ENCODE measurements at places on chromosomes 2 and 18. TPM values are rescaled to one million over a fixed set of nuclear protein-coding genes. Genes with fewer than 3 reads are reported as not detected.

- no peak overlapping the region for H3K4me3 ChIP-seq
- H3K27ac ChIP-seq: no peak overlapping the region
- H3K36me3 ChIP-seq: no peaks in the 10 kb centered on the region
- H3K4me1 ChIP-seq: no peaks in the 10 kb centered on the region
- H3K27me3 ChIP-seq: no peaks in the 10 kb centered on the region
Measured at GRCh38 chr2:168536925-168537466, 80.9 kb downstream of the CERS6 start.

Gene AMER3
- not detected for total RNA-seq

- no peaks in the 10 kb centered on the region for H3K4me1 ChIP-seq
- DNase-seq: no peak
- H3K27me3 ChIP-seq: no peaks in the 10 kb centered on the region
- no peaks in the 10 kb centered on the region for H3K36me3 ChIP-seq
- no peak overlapping the region for H3K4me3 ChIP-seq
Measured at GRCh38 chr2:24702800-24703199, 90.4 kb downstream of the PTRHD1 start.

Gene KLHL30
- total RNA-seq: 0.60 TPM

DNA sequence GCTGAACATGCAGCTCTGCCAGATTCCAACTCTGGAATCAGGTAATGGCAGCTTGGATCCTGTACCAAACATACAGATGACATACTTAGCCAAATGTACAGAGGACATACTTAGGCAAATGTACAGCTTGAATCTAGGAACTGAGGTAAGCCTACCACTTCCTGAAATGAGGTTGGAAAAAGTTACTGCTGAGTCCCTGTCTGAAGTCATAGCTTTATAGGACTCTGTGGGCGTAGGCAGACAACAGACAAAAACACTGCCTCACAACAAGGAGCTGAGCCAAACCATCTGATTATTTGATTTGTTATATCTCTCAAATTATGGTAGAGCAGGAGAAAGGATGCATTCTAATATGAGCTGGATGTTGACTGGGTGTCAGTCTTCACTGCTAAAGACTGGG lies 290.2 kb upstream of the TCF4 start:
- H3K4me1 ChIP-seq: peaks cover 4% of the 10 kb centered on the region
- no peak for DNase-seq
- H3K27ac ChIP-seq: no peak overlapping the region
- H3K4me3 ChIP-seq: no peak overlapping the region

Gene ALPP
- total RNA-seq: 21.6 TPM

- no peaks in the 10 kb centered on the region for H3K4me1 ChIP-seq
- no peaks in the 10 kb centered on the region for H3K36me3 ChIP-seq
- no peak overlapping the region for H3K27ac ChIP-seq
- DNase-seq: no peak
- no peaks in the 10 kb centered on the region for H3K27me3 ChIP-seq
Measured at GRCh38 chr2:196173505-196173904, 2.1 kb upstream of the STK17B start.

- DNase-seq: no peak
- H3K4me3 ChIP-seq: no peak overlapping the region
- H3K27ac ChIP-seq: no peak overlapping the region
- H3K36me3 ChIP-seq: no peaks in the 10 kb centered on the region
- H3K4me1 ChIP-seq: peaks cover 3% of the 10 kb centered on the region
Measured at GRCh38 chr18:9362869-9363268, 28.3 kb downstream of the TWSG1 start.

- no peak overlapping the region for H3K4me3 ChIP-seq
- no peak overlapping the region for H3K27ac ChIP-seq
Measured at GRCh38 chr2:172674034-172674967, 61.3 kb upstream of the RAPGEF4 start.

Gene ANKAR
- 23.2 TPM for total RNA-seq

Gene LBX2
- 0.22 TPM for total RNA-seq

DNA sequence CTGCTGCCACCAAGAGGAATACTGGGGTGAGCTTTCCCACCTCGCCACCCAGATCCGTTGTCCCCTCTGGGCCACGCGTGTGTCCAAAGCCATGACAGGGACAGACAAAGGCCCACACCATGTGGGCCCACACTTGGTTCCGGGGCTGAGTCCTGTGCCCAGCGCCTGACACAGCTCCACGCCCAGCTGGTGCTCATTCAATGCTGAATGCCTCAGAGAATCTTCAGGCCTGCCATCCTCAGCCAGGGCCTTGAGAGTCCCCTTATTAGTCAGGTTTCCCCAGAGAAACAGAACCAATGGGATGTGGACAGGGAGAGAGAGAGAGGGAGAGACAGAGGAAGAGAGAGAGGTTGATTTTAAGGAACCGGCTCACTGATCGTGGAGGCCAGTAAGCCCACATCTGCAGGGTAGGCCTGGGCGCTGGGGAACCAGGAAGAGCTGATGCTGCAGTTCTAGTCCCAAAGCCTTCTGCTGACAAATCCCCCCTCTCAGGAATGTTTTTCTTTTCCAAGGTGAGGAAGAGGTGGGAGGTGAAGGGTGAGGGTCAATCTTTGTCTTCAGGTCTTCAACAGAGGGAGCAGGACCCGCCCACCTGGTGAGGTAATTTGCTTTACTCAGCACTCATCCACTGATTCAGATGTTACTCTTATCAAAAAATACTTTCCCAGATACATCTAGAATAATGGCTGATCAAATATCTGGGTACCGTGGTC lies 10.2 kb upstream of the SPATA3 start:
- no peak for DNase-seq
- no peak overlapping the region for H3K27ac ChIP-seq
- H3K36me3 ChIP-seq: no peaks in the 10 kb centered on the region
- no peak overlapping the region for H3K4me3 ChIP-seq
- H3K27me3 ChIP-seq: no peaks in the 10 kb centered on the region

- H3K36me3 ChIP-seq: no peaks in the 10 kb centered on the region
- H3K4me1 ChIP-seq: no peaks in the 10 kb centered on the region
- no peak overlapping the region for H3K4me3 ChIP-seq
- H3K27ac ChIP-seq: no peak overlapping the region
- H3K27me3 ChIP-seq: no peaks in the 10 kb centered on the region
Measured at GRCh38 chr2:211391189-211391567, 834.8 kb downstream of the CPS1 start.

GRCh38 chr2:53576166-53576565 lies 191.4 kb upstream of the CHAC2 start:
- no peaks in the 10 kb centered on the region for H3K36me3 ChIP-seq
- H3K4me3 ChIP-seq: no peak overlapping the region
- no peak overlapping the region for H3K27ac ChIP-seq
- no peaks in the 10 kb centered on the region for H3K27me3 ChIP-seq
- no peak for DNase-seq

GRCh38 chr2:18106841-18107240 lies 228.4 kb downstream of the KCNS3 start:
- DNase-seq: no peak
- H3K27me3 ChIP-seq: no peaks in the 10 kb centered on the region
- no peaks in the 10 kb centered on the region for H3K36me3 ChIP-seq
- no peak overlapping the region for H3K4me3 ChIP-seq
- no peaks in the 10 kb centered on the region for H3K4me1 ChIP-seq
- no peak overlapping the region for H3K27ac ChIP-seq

Gene MFF
- 73.0 TPM for total RNA-seq

- no peak for DNase-seq
- no peak overlapping the region for H3K27ac ChIP-seq
- H3K36me3 ChIP-seq: no peaks in the 10 kb centered on the region
- no peaks in the 10 kb centered on the region for H3K4me1 ChIP-seq
- H3K27me3 ChIP-seq: no peaks in the 10 kb centered on the region
Measured at GRCh38 chr2:174691201-174691779, 73.0 kb downstream of the CHRNA1 start.

Gene USP14
- total RNA-seq: 20.1 TPM

Gene DSEL
- total RNA-seq: 10.3 TPM

Gene SMYD1
- 0.10 TPM for total RNA-seq

Gene DNER
- total RNA-seq: 1.1 TPM

Gene SLC38A11
- total RNA-seq: not detected

Gene CNDP1
- 0.15 TPM for total RNA-seq

DNA sequence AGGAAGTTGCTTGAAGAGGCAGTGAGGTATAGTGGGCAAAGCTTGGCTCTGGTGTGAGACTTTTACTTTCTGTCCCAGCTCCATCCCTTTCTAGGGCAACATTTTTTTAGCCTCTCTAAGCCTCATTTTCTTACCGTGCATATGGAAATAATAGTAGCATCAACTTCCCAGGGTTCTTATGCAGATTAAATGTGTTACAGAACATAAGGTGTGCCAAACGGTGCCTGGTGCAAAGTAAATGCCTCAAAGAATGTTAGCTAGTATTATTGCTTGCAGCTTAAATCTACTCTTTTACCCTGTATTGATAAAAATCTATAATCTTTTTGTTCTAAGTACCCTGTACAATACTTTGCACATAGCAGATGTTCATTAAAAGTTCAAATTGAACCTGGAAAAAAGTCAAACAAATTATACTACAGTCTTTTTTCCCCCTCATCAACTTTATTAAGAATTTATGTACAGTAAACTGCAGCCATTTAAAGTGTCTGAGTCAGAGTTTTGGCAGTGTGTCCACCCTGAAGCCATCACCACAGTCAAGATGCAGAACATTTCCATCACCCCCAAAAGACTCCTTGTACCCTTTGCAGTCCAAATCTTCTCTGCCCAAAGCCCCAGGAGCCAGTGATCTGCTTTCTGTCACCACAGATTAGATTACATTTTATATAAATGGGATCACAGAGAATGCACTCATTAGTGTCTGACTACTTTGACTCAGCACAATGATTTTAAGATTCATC lies 10.6 kb downstream of the MAPRE2 start:
- no peaks in the 10 kb centered on the region for H3K27me3 ChIP-seq
- H3K36me3 ChIP-seq: no peaks in the 10 kb centered on the region
- peaks cover 10% of the 10 kb centered on the region for H3K4me1 ChIP-seq
- H3K4me3 ChIP-seq: no peak overlapping the region

Gene RELCH
- total RNA-seq: 21.9 TPM

Gene CERKL
- total RNA-seq: 0.22 TPM

- DNase-seq: peak; percentile 38
- no peak overlapping the region for H3K4me3 ChIP-seq
- no peaks in the 10 kb centered on the region for H3K4me1 ChIP-seq
- H3K36me3 ChIP-seq: no peaks in the 10 kb centered on the region
- no peak overlapping the region for H3K27ac ChIP-seq
Measured at GRCh38 chr18:42053188-42053781, 98.3 kb downstream of the PIK3C3 start.

DNA sequence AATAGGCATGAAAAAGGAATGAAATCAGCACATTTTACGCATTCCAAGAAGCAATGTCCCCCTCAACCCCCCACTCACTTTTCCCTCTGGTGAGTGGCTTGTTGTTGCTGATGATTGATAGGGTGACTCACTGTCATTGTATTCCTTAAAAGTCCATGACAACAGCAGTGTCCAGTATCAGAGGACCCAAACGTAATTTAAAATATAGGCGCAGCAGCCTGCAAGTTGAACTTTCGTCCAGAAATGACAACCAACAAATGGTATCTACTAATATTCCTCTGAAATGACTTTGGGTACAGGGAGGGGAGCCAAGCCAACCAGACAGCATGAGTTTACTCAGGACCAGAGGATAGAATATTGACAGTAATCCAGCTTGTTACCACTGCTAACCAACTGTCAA lies 182.9 kb upstream of the SIX3 start:
- no peaks in the 10 kb centered on the region for H3K36me3 ChIP-seq
- peaks cover under 1% of the 10 kb centered on the region for H3K4me1 ChIP-seq
- no peak for DNase-seq
- H3K4me3 ChIP-seq: no peak overlapping the region

- DNase-seq: no peak
- H3K4me1 ChIP-seq: no peaks in the 10 kb centered on the region
- H3K36me3 ChIP-seq: no peaks in the 10 kb centered on the region
- H3K27ac ChIP-seq: no peak overlapping the region
- no peak overlapping the region for H3K4me3 ChIP-seq
- H3K27me3 ChIP-seq: no peaks in the 10 kb centered on the region
Measured at GRCh38 chr18:54671291-54671881, 80.3 kb downstream of the DYNAP start.

DNA sequence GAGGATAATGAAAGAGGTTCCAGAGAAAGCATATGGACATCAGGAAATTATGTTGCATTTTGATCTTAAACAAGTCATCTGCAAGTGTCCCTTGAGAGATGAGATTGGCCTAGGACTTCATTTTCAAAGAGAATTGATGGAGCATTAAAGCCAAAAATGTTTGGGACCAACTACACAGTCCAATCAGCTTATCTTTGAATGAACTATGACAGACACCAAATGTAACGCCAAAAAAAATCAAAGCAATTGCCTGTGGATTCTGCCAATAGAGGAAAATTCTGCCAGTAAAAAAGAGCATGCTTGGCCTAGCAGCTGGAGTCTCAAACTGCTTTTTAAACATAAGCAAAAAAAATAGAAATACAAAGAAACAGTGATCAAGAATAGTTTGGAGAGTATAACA lies 594.5 kb upstream of the CHAC2 start:
- H3K4me3 ChIP-seq: no peak overlapping the region
- H3K4me1 ChIP-seq: peaks cover 2% of the 10 kb centered on the region
- no peak overlapping the region for H3K27ac ChIP-seq
- DNase-seq: no peak

Gene GALNT3
- total RNA-seq: 8.6 TPM

Gene TXNDC2
- not detected for total RNA-seq

- H3K27me3 ChIP-seq: no peaks in the 10 kb centered on the region
- H3K27ac ChIP-seq: no peak overlapping the region
- DNase-seq: no peak
Measured at GRCh38 chr18:23871410-23871809, 143.1 kb upstream of the TTC39C start.

DNA sequence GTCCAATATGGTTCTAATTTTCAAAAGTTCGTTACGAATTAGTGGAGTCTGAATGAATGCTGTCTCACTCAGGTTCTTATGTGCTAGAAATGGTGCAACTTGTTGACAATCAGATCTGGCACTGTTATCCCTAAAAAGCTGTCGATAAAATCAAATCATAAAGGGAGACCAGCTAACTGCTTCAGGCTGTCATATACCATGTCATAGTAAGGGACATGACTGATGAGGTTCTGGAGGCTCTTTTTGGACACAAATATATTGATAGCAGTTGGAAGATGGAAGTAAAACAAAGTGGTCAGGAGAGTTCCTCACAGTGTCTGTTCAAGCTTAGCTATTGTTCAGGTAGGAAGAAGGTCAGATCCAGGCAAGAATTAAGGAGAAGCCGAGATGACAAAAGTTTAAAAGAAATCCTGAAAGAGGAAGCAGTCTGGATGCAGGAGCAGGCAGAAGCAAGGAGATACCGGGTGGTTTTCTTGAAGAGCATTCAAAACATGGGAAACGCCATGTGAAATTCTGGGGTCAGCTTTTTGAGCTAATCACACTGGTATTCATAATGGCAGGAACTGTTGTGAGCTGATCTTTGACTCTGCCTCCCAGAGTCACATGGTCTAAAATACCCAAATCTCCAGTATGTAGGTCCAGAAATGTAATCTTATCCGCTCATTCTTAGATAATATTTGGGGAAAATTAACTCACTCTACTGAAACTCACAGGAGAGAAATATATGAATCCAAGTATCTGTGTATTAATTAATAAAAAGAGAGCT lies 9.4 kb upstream of the CAVIN2 start:
- no peaks in the 10 kb centered on the region for H3K4me1 ChIP-seq
- no peak overlapping the region for H3K4me3 ChIP-seq
- no peak overlapping the region for H3K27ac ChIP-seq

All from ovary (tissue), 10 donors.